ENCODE measurements at places on chromosomes 2 and 18. TPM values are rescaled to one million over a fixed set of nuclear protein-coding genes. Genes with fewer than 3 reads are reported as not detected.

DNA sequence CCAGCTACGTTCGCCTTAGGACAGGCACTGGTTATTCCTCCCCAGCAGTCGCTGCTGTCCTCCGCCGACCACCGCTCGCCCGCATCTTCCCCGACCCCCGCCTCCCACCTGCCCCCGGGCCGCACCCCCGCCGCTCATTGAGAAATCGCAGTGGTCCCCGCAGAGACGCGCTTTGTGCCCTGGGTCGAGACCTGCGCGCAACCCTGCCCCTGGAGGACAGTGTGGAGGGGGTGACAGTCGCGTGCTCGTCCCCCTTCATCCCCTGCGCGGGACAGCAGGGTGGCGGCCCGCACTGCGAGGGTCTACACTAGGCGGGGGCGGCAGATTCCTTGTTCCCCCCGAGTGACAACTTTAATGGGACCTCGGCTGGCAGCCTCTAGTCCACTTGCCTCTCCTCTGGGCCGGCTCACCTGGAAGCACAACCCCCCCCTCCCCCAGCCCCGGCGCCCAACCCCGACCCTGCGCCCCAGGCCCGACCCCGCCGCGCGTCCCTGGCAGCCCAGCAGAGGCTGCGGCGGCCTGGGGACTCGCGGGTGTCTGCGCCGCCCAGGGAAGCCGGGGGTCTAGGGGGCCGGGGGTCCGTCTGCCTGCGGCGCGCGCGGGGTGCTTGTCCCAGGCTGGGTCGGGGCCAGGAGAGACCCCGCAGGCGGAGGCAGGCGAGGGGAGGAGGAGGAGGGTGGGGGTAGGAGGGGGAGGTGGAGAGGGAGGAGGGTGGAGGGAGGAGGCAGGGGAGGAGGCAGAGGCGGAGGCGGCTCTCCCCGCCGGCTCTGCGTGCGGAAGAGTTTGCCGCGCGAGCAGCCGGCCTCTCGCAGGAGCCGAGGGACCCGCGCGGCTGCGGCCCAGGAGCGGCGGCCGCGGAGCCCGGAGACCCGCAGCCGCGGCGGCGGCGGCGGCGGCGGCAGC is at the start of gene NPAS2:
TSS of gene NPAS2 (plus strand) at position 770 of the 903 bp plus-strand sequence. CDS start 84,616 bp downstream, outside the sequence.
- DNase-seq = no peak

DNA sequence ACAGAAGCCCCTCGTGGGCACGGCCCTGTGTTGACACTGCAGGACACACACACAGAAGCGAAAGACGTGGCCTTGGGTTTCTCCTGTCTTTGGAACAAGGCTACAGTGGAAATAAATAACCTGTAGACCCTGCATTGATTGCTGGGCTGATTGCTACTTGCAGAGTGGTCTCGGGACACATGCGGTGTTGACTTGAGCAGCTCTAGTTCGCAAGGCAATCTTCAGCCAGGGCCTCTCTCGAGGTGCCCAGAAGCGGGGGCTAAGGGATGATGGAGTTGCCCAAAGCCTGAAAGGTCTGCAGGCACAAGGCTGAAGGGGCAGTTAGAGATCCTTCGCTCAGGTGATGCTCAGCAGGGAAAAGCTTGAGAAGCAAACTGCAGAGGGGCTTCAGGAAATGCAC is 180.3 kb downstream of the SEPTIN10 start:
- no peak for DNase-seq

GRCh38 chr2:143950704-143951103 is 569.2 kb downstream of the ZEB2 start:
- no peak for DNase-seq

- no peak for DNase-seq
These were observed 850 bp downstream of the CATIP start for GRCh38 chr2:218357236-218358177.

Gene ST8SIA5
- total RNA-seq = 0.05 TPM

- no peak for DNase-seq
These were observed 46.3 kb downstream of the MYO1B start for GRCh38 chr2:191291471-191291870.

GRCh38 chr2:22086726-22087125 is 963.0 kb downstream of the TDRD15 start:
- no peak for DNase-seq

- no peak for DNase-seq
These were observed 5.1 kb downstream of the HNMT start for GRCh38 chr2:137969418-137969765.

DNA sequence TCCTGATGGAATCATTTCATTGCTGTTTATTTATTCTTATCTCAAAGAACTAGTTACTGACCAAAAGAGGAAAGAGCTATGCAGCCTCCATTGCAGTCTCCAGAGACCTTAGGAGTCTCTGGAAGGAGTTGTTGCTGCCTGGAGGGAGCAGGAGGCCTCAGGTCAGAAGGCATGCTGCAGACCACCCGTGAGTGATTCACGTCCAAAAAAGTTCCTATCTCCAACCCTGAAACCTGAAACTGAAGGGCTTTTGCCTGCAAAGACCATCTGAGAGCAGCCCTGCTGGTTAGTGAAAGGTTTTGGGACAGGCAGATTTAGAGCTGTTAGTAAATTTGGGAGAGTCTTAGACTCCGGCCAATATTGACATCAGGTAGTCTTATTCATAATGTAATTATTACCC is 29.1 kb downstream of the SLC25A52 start:
- DNase-seq = no peak

Gene UXS1
- total RNA-seq = 31.4 TPM

GRCh38 chr18:26865557-26865956 is at the start of gene AQP4:
TSS of gene AQP4 (minus strand) at chr18:26865707. CDS start at chr18:26865689, 18 bp downstream.
- no peak for DNase-seq

Gene BOLL
- total RNA-seq = 0.05 TPM

GRCh38 chr18:33594799-33595198 is 16.8 kb downstream of the ASXL3 start:
- DNase-seq = no peak

GRCh38 chr2:25184254-25184653 is 15.9 kb upstream of the POMC start:
- no peak for DNase-seq

DNA sequence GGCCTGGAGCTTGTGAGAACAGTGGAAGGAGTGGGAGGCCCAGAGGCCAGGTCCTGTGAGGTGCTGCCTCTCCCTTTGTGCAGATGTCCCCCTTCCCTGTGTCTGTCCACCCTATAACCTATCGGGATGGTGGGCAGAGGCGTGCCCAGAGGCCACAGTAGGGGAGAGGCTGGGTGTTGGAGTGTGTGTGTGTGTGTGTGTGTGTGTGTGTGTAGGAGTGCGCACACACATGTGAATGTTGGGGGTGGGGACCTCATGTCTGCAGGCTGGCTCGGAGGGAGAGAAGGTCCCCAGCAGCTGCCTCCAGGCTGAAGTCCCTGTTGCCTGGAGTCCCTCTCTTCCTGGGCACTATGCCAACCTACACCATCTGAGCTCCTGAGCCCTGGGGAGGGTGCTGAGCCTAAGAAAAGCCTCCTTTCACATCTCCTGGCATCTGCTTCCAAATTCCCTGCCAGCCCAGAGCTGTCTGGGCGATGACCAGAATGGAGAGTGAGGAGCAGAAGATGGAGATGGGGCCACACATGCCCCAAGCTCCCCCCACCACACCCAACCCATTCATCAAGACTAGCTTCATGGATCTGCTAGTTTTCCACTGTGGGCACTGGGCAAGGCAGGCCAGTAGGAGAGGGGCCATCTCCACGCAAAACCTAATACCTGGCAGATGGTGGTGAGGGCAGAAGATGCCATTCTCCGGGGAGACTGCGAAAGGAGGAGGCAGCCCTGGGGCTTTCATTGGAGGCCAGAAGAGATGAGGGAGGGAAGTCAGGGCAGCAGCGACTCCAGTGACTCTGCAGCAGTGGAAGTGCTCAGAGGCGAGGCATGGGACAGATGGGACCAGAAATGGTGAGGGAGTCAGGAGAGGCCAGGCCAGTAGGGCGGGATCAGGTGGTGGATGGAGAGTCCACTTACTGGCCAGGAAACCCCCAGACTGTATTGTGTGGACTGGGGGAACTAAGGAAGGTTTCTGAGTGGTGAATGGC is 20.3 kb downstream of the KCNK3 start:
- DNase-seq = no peak

- no peak for DNase-seq
These were observed 223.7 kb upstream of the COPS8 start for GRCh38 chr2:236861944-236862343.

- no peak for DNase-seq
These were observed 22.7 kb upstream of the DSC1 start for GRCh38 chr18:31185186-31185950.

DNA sequence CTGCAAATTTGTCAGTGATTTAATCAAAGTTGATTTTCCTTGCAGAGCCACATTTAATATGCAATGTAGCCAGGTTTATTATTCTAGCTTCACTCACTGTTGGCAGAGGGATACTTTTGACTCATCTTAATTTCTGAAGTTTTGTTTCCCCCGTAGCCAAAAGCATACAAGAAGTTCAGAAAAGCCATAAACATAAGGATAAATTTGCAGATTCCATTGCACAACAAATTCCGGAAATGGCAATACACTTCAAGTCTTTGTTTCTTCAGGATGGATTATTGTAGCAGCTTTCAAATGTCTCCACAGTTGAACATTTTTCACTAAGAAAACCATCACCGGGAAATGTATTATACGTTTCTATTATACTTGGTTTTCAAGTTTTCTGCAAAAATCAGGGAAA is 88.0 kb upstream of the ZCCHC2 start:
- no peak for DNase-seq

- DNase-seq = peak; percentile 32
These were observed 104.9 kb downstream of the MBD2 start for GRCh38 chr18:54119524-54120019.

DNA sequence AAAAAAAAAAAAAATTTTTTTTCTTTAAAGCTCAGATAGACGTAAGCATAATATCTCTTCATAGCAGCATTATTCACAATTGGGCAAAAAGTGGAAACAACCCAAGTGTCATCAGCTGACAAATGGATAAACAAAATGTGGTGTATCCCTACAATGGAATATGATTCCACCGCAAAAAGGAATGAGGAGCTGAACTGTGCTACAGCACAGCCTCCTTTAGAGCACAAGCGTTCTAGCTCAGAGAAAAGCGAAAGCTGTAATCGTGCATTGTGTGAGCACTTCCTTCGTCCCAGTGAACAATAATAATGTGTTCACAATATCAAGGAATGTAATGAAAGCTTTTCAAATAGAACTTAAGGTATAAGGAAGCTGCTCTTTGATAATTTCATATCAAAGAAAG is 11.7 kb upstream of the CHMP1B start:
- no peak for DNase-seq

Gene SPDYA
- total RNA-seq = 0.47 TPM

GRCh38 chr18:70659036-70659925 is 370.4 kb downstream of the SOCS6 start:
- DNase-seq = no peak

Gene SIX3
- total RNA-seq = not detected

- no peak for DNase-seq
These were observed 2.5 kb downstream of the MARCHF4 start for GRCh38 chr2:216369821-216370220.

GRCh38 chr18:3015204-3015592 is 2.3 kb upstream of the LPIN2 start:
- no peak for DNase-seq

GRCh38 chr2:38682008-38682575 is 16.2 kb downstream of the GALM start:
- DNase-seq = no peak

- DNase-seq = no peak
These were observed 1.6 kb downstream of the CDH2 start for GRCh38 chr18:28175150-28175929.

Gene PROKR1
- total RNA-seq = 0.05 TPM

- no peak for DNase-seq
These were observed 265.4 kb downstream of the ZNF385B start for GRCh38 chr2:179596018-179596417.

Gene EMILIN1
- 9.2 TPM for total RNA-seq

Data from thymus (tissue), 14 donors.